Ascending aorta (tissue), 2 donors: ENCODE measurements at places on chromosomes 6 and 20. TPM values are rescaled to one million over a fixed set of nuclear protein-coding genes. Genes with fewer than 3 reads are reported as not detected.

DNA sequence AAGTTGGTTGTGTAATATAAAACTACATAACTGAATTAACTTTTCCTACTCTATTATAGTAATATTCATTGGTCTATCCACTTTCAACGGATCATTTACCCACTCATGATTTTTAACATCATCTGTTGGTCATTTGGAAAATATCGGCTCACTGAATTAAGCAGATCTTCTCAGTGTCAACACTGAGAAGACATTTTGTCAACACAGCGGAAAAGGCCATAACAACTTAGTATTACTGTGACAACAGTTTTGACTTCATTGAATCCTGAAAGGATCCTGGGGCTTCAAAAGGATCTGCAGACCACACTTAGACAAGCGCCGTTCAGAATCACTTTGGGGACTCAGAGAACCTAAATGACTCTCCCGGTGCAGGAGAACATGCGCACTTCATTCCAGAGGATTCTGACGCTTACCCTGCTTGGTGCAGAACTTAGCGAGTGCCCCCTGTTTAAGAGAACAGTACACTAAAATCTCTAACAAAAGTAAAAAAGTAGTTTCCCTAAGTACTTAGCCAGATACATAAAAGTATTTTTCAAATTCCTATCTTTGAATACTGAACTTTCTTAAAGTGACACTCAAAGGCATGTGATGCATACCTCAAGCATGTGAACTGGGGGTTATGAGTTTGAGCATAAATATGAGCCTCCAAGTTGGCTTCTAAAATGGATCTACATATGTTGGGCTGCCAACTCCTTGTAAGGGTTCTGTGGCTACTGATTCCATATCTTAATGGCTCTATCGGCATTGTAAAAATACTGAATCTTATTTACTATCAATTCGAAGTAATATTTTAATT is 4.0 kb downstream of the ZBTB2 start:
- no peaks in the 10 kb centered on the region for H3K27me3 ChIP-seq
- H3K4me1 ChIP-seq, result peaks cover 11% of the 10 kb centered on the region
- no peak overlapping the region for H3K27ac ChIP-seq
- DNase-seq, result no peak
- no peaks in the 10 kb centered on the region for H3K36me3 ChIP-seq
- no peak overlapping the region for H3K4me3 ChIP-seq

DNA sequence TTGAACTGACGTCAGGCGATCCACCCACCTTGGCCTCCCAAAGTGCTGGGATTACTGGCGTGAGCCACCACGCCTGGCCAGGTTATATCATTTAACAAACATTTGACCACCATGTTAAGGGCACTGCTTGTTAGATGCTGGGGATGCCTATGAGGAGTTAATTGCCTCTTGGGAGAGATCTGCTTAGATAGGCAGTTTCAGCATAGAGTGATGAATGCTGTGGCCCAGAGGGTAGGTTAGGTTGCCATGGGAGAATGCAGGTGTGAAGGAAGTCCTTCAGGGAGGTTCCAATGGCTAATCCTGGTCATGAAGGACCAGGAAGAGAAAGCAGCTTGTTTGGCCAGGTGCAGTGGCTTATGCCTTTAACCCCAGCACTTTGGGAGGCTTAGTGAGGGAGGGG is 17.0 kb downstream of the PHF20 start:
- no peaks in the 10 kb centered on the region for H3K27me3 ChIP-seq
- H3K36me3 ChIP-seq, result peaks cover under 1% of the 10 kb centered on the region
- no peak for DNase-seq
- no peak overlapping the region for H3K4me3 ChIP-seq
- H3K4me1 ChIP-seq, result no peaks in the 10 kb centered on the region

DNA sequence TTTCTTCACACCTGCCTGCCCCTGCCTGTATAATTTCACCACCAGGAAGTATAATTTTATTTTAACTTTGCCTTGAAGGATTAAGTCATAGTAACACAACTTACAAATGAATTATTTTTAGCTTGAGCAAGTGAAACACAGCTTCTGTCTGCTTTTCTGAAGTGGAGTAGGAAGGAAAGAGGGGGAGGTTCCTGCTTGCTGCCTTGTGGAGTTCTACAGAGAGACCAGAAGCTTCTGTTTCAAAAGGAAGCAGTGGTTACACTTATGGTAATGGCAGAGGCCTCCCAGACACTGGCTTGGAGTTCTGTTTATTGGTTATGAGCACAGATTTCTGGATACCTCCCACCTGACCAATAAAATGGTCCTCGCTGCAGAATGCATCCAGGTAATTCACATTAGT is 159.6 kb downstream of the TMEM200A start:
- H3K4me1 ChIP-seq, result no peaks in the 10 kb centered on the region
- H3K4me3 ChIP-seq, result no peak overlapping the region
- no peaks in the 10 kb centered on the region for H3K27me3 ChIP-seq
- H3K27ac ChIP-seq, result no peak overlapping the region
- DNase-seq, result no peak
- no peaks in the 10 kb centered on the region for H3K36me3 ChIP-seq

DNA sequence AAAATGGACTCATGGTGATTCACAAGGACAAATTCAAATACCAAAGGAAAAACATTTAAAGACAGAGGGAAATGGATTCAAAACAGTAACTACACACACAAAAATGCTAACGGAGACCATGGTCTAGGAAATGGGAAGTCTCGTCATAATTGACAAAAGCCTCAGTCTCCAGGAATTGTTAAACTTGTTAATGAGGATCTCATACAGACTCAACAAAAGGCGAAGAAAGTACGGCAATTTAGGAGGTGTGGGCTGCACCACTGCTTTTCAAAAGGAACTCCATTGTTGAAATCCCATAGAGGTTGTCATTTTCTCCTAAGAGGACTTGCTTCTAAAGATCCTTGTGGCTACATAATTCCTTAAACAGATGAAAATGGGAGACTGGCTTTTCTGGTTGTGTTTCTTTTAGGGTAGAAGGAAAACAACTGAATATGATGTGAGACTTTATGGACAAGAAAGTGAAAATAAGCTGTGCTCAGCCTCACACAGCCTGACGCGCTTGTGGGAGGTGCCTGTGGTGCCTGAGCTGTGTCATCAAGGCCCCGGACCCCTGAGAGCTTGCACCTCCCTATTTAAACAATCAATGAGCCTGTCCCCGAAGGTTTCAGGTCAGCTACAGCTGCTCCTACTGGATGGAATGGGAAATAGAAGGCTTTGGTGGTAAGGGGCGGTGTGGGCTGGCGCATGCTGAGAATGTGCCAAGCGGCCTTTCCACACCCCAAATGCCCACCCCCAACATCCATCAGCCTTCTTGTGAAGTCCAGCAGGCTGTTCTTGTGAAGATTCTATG is 2.5 kb upstream of the CLDN20 start:
- no peaks in the 10 kb centered on the region for H3K4me1 ChIP-seq
- no peak overlapping the region for H3K27ac ChIP-seq
- H3K27me3 ChIP-seq, result no peaks in the 10 kb centered on the region
- H3K4me3 ChIP-seq, result no peak overlapping the region
- DNase-seq, result no peak

GRCh38 chr20:4886771-4887527 is 114.4 kb downstream of the SLC23A2 start:
- H3K27ac ChIP-seq, result no peak overlapping the region
- peaks cover 35% of the 10 kb centered on the region for H3K36me3 ChIP-seq
- no peak for DNase-seq
- no peak overlapping the region for H3K4me3 ChIP-seq
- no peaks in the 10 kb centered on the region for H3K27me3 ChIP-seq
- H3K4me1 ChIP-seq, result no peaks in the 10 kb centered on the region

GRCh38 chr6:55198715-55199114 is 24.4 kb downstream of the HCRTR2 start:
- DNase-seq, result no peak
- no peaks in the 10 kb centered on the region for H3K4me1 ChIP-seq
- H3K27me3 ChIP-seq, result no peaks in the 10 kb centered on the region
- H3K27ac ChIP-seq, result no peak overlapping the region

DNA sequence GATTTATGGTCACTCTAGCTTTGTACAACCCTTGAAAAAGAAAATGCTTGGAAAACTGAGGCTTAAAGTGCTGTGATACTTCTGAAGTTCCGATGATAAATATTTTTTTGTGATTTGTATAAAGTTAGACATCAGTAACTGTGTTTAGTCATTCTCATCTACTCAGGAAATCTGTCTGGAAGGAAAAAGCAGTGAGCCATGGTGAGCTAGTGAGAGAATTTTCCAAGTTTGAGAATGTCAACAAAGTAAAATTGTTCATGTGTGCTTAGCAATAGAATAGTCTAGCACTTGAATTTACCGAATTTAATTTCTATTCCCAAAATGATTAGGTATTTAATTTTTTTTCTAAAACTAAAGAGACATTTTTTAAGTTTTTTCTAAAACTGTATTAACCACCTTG is 41.3 kb upstream of the PLCB4 start:
- H3K27me3 ChIP-seq, result no peaks in the 10 kb centered on the region
- no peak for DNase-seq
- H3K4me3 ChIP-seq, result no peak overlapping the region
- no peaks in the 10 kb centered on the region for H3K36me3 ChIP-seq
- H3K27ac ChIP-seq, result no peak overlapping the region

Gene GPX5
- total RNA-seq, result not detected

Gene IRF4
- total RNA-seq, result 1.3 TPM

Gene GABRR1
- total RNA-seq, result not detected

Gene KIAA1755
- 15.2 TPM for total RNA-seq
